ENCODE measurements at places on chromosomes 4 and X.

GRCh38 chr4:108166038-108166437 is 2.7 kb downstream of the LEF1 start:
- DNase-seq: no peak

DNA sequence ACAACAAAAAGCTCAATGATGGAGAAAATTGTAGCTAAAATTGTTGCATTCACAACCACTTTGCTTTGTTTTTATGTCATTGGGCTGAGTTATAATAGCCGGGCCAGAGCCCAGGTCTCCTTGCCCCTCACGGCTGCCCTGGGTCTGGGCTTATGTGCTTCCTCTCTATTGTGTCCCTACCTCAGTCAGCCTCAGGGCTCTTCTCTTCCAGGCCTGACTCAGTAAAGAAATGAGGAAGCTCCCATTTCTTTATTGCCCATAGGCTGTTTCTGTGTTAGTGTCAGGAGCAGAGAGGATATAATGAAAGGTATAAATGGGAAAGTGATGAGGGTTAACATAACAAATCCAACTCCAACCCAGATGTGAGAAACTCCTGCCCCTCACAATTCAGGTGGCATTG is 18.0 kb downstream of the BST1 start:
- DNase-seq: no peak

DNA sequence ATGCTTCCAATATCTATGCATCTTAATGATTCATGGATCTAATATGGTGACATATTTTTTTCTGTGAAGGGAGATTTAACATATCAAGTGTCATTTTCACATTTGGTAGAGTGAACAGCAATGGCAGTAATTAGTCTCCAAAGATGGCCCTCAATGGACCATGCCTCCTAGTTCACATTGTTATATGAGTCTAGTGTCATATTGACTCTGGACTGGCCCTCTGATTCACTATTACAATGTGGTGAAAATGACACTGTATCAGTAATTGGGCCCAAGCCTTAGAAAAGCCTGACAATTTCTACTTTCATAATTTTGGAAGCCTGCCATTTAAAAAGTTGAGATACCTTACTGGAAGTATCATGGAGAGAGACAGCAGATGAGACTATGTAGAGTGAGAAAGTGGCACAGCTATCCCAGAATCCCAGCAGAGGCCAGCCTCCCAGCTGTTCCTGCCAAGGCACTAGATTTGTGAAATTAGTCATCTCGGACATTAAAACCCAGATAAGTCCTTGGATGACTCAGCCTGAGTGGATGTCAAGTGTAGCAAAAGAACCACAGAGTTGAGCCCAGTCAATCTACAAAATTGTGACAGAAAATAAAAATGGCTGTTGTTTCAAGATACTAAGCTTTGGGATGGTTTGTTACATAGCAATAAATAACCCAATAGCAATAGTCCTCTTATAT is 68.4 kb downstream of the ARHGEF38 start:
- no peak for DNase-seq

DNA sequence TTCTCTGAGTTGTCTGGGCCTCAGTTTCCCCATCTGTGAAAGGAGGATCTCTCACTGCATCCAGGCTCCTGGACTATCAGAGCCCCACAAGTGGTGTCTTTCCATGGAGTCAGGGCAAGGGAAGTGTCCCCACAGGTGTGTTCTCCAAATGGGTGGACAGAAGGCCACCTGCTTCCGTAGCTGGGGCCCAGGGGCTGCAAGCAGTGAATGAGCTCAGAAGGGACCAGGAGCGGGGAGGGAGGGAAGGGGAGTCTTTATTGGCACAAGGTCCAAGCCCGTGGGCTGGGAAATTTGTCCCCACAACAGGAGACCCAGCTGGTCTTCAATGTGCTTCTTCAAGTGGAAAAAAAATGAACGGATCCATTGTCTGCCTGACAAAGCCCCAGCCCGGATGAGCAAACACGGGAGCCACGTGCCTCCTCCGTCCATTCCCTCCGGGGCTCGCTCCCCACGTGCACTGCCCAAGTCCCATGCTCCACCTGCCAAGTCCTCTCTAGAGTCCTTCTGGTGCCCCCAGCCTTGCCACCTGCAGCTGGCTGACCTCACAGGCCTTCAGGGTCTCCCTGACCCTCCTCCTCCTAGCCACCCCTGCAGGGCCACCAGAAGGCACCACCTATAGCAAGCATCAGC is 72.0 kb downstream of the JAKMIP1 start:
- no peak for DNase-seq

- no peak for DNase-seq
Observed at GRCh38 chrX:6129195-6129594, 99.5 kb downstream of the NLGN4X start.

Measured in NK-92 treated with Interleukin-12 subunit alpha and Interleukin-12 subunit beta, amount 100 ng/mL, for 24 hours (cell line).